Neural crest cell (in vitro differentiated cells): ENCODE measurements at places on chromosomes 4 and X.

GRCh38 chrX:7054219-7055216 is 93.0 kb upstream of the STS start:
- DNase-seq = no peak

GRCh38 chr4:37998226-37998625 is 38.0 kb downstream of the PTTG2 start:
- no peak for DNase-seq

GRCh38 chr4:26953770-26954423 is 93.3 kb downstream of the STIM2 start:
- no peak for DNase-seq

DNA sequence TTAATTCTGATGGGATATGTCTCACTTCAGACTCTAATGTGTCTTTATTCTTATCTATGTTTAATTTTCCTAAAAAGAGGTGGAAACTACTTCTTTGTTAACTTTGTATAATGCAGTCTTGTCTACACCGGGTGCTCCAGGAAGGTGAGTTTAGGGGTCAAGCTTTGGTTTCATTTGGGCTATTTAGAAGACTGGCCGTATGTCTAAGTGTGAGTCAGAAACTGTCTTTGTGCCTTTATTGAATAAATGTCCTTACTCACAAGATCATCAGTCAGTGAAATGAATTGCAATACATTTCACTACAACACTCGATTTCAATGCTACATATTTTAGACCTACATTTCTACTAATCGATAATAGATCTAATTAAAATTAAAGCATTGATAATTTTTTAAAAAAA is 56.2 kb downstream of the PROM1 start:
- DNase-seq = no peak

DNA sequence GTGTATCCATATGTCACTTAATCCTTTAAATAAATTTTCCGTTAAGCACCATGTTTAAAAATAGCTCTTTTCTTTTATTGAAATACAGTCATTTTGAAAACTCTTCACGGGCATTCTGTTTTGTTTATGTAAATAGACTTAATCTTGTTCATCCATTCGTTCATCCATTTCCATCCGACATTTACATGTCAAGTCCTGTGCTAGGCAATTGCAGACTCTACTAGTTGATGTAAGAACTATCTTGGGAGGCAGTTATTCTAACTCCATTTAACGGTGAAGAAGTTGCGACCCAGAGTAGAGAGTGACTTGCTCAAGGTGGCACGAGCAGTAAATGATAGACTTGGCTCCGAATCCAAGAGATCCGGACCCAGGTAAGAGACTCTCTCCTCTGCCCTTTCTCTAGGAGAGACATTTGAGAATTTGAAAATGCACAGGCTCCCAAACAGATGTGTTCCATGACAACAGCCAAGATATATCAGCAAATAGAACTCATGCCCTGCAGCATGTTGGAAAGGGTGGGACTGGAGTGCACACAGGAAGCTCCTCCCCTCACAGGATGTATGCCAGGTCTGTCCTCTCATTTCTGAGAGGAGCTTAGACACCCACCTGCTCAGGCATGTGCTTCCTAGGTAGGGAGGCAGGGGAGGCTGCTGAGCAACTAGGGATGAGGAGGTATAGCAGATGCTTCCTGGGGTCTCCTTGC is 64.5 kb downstream of the DRD5 start:
- no peak for DNase-seq

GRCh38 chr4:168758351-168758876 is 251.6 kb downstream of the CBR4 start:
- DNase-seq = no peak

DNA sequence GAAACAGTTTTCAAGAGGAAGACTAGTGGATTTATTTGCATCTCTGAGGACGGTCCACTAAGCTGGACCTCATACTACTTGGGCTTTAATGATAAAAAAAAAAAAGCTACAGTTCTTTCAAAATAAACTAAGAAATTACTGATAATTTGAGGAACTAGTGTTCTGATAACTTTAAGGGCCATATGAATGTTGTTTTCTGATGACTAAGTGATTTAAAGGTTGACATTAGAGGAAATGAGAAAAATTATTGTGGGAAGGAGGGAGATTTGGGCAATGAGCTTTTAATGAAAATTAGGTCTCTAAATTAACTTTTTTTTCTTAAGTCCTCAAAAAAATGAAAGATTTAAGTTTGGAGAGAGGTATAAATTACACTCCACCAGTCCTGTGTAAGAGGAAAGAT is 60.8 kb upstream of the IL2 start:
- no peak for DNase-seq
